Activated CD8-positive, alpha-beta memory T cell treated with anti-CD3 and anti-CD28 coated beads for 4 hours (primary cell): ENCODE measurements at places on chromosomes 6 and 20.

DNA sequence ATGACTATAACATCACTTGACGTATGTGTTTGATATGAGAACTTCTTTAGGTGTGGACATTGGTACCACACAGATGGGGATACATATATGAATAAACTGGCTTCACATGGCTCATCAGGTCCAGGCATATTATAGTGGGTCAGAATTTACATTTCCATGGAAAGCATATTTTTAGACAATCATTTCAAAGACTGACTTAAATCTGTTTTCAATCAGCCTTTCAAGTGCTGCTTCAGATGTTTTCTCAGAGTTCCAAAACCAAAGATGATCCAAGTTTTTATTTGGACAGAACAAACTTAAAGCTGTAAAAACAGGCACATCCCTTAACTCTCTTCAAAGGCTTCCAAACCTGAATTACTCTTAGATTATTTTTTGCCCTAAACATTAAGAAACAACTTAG, 88.1 kb downstream of the PRSS35 start:
- DNase-seq = no peak

DNA sequence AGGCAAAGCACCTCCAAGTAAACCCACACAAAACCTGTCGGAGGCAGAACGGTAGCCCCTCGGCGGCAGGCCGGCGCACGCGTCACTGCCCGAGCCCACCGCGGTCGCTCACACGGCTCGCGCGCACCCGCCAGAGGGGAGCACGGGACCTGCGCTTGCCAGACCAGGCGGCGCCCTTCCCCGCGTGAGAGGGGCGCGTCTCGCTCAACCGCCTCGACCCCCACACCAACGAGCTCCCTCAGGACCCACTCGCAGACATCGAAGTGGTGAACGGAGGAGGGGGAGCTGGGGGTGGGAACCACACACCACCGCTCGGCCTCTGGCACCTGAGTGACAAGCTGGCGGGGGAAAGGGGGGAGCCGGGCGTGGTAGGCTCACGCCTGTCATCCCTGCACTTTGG, 1513.4 kb upstream of the DEFB115 start:
- DNase-seq = no peak

- DNase-seq = no peak
These were observed 382.5 kb downstream of the EPHA7 start for GRCh38 chr6:93036835-93037234.

GRCh38 chr6:79672631-79673111, 41.5 kb downstream of the SH3BGRL2 start:
- no peak for DNase-seq

- no peak for DNase-seq
These were observed 33.4 kb downstream of the FOXO3 start for GRCh38 chr6:108594151-108594550.
